ENCODE measurements at places on chromosomes 16 and 17.

- no peak for DNase-seq
Observed at GRCh38 chr16:61364990-61365389, 671.2 kb downstream of the CDH8 start.

DNA sequence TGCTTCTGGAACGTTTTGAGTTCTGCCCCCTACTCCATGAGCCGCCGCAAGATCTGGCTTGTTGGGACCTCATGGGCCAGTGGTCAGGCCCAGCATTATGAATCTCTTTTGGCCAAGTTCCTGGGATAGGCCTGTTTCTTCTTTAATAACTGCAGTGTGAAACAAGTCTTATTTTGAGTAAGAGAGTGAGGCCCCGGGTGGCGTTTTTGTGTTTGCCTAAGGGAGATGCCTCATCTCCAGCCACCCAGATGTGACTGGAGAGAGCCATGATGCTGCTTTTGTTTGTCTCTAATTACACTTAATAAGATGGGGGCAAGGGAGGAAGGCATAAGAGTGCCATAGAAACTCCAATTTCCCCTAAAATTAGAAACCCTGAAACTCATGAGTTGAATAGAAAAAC, 39.8 kb downstream of the KSR1 start:
- DNase-seq = no peak

DNA sequence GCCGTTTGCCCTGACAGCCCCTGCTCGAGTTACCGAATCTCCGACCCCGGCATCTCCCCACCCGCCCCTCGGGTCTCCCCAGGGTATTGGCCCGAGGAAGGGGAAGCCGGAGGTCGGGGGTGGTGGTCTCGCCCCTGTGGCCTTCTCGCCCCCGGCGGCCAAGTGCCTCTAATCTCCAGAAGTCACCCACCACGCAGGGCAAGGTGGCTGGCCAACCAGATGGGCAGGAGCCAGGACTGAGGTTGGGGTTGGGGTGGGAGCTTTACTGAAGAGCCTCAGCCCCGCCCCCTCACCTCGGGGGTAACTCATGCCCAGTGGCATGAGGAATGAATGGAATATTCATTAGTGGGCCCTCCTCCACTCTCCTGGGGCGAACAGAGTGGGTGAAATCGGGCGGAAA, 637 bp downstream of the DHRS11 start:
- peak; percentile 10 for DNase-seq

DNA sequence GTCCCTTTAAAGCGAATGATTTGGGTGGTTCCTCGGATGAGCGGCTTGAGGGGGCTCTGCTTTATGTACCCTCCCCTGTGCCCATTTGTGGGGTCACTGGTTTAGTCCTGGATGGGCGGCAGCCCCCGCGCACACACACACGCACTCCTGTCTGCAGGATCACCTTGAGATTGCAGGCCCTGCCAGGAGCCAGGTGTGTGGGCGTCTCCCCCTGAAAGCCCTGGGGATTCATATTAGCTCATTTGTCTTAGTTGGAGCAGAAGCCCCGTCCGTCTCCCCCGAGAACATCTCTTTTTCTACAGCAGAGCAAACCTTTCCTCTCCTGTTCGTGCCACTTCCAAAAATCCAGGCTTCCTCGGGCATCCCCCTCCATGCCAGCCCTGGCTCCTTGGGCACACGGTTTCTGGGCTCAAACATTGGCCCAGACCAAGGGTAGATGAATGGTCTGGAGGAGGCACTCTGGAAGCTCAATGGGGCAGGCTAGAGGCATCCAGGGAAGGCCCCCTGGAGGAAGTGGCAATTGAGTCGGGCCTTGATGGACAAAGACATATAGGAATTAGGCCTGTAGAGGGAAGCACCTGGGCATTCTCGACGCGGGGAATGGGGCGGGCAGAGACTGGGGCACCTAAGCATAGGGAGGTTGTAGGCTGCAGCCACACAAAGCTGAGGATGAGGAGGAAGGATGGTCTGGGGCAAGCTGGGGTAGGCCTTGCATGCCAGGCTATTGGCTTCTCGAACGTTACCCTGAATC, 218.5 kb upstream of the GSE1 start:
- no peak for DNase-seq

GRCh38 chr16:84194470-84195200, 3.7 kb downstream of the ADAD2 start:
- no peak for DNase-seq

- DNase-seq = no peak
Observed at GRCh38 chr17:8622191-8622590, 8.3 kb downstream of the MYH10 start.

- DNase-seq = no peak
Observed at GRCh38 chr17:66551839-66552238, 249.4 kb downstream of the PRKCA start.

- peak; percentile 61 for DNase-seq
Observed at GRCh38 chr16:67173808-67174705, 3.7 kb downstream of the NOL3 start.

DNA sequence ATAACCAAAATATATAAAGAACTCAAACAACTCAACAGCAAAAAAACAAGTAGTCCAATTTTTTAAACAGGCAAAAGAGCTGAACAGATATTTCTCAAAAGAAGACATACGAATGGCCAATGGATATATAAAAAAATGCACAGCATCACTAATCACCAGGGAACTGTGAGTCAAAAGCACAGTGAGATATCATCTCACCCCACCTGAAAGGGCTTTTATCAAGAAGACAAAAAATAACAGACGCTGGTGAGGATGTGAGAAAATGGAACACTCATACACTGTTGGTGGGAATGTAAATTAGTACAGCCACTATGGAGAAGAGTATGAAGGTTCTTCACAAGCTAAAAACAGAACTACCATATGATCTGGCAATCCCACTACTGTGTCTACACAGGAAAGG, 7.4 kb downstream of the XYLT1 start:
- DNase-seq = no peak

DNA sequence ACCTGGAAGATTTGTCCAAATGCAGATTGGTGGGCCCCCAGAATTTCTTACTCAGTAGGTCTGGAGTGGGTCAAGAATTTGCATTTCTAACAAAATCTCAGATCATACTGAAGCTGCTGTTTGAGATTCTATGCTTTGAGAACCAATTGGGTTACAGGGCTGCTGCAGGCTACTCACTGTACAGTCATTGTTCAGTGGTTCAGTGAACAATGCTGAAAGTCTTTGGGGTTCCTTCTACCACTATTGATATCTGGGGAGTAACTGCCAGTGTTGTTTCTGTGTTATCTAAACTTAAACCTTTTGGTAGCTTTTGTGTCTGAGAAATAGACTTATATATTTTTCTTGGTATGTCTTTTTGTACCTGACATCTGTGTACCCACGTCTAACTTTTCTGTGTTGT, 187.5 kb downstream of the TANC2 start:
- no peak for DNase-seq

DNA sequence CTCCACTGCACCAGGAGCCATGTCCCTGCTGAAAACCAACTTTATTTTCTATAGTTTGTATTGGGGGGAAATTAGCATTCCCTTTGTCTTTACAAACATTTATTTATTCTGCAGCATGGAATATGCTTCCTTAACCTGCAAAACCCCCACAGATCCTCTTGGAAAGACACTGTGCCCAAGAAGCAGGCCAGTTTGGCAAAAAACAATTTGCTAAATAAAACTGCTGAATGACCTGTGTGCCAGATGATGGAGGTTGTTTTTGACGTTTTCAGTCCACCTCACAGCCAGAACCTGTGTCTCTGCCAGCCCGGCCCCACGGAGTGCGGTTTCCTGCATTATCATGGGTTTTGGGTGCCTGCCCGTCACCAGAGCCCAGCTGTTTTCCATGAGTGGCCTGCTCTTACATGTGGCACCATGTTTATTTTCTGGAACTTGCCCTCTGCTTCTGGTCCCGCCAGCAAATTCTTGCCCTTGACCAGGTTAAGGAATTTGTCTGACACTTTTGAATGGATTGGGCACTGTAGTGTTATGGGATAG, 26.4 kb downstream of the ORC6 start:
- no peak for DNase-seq

DNA sequence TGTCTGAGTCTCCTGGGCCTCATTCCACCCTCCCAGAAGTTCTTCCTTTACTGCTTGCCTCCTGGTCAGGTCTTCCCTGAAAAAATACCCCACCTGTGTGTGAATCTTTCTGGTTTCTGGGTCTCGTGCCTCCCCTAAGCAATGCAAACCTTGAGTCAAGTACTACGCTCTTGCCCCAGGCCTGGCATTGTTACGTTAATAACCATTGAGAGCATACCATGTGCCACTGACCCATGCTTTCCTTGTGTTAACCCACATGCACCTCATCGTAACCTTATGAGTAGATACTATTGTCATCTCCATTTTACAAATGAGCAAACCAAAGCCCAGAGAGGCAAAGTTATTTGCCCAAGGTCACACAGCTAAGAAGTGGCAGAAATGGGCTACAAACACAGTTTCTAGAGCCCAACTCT, 25.4 kb upstream of the TOB1 start:
- no peak for DNase-seq

- DNase-seq = no peak
Observed at GRCh38 chr17:34098699-34099098, 156.4 kb upstream of the CCL2 start.

- no peak for DNase-seq
Observed at GRCh38 chr17:6109536-6109935, 39.4 kb downstream of the WSCD1 start.

GRCh38 chr17:63645775-63646487, 23.7 kb downstream of the MAP3K3 start:
- no peak for DNase-seq

DNA sequence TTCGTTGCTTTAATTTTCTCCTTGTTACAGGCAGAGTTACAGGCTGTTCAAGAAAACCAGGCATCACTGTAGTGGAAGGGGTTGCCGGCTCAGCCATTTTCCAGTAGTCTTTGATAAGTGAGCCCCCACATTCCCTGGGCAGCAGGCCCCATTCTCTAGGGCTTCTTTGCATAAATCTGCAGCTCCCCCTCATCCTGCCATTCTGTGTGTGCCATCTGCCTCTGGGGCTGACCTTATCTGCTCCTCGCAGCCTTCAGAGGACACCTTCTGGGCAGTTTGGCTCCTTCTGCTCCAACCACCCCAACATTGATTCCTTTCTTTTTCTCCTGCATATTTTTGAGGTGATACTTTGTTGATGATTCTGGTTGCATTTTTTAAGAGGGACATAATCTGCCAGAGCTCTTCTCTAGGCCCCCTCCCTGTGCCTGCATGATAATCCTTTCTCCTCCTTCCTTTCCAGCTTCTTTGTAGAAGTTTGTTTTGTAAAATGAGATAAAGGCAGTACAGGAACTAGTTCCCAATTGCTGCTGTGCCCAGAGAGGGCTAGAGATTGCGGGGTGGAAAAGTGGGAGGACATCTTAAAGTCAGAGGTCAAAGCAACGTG, 17.1 kb downstream of the RND2 start:
- no peak for DNase-seq

GRCh38 chr16:55390630-55391237, 66.7 kb downstream of the IRX6 start:
- no peak for DNase-seq

DNA sequence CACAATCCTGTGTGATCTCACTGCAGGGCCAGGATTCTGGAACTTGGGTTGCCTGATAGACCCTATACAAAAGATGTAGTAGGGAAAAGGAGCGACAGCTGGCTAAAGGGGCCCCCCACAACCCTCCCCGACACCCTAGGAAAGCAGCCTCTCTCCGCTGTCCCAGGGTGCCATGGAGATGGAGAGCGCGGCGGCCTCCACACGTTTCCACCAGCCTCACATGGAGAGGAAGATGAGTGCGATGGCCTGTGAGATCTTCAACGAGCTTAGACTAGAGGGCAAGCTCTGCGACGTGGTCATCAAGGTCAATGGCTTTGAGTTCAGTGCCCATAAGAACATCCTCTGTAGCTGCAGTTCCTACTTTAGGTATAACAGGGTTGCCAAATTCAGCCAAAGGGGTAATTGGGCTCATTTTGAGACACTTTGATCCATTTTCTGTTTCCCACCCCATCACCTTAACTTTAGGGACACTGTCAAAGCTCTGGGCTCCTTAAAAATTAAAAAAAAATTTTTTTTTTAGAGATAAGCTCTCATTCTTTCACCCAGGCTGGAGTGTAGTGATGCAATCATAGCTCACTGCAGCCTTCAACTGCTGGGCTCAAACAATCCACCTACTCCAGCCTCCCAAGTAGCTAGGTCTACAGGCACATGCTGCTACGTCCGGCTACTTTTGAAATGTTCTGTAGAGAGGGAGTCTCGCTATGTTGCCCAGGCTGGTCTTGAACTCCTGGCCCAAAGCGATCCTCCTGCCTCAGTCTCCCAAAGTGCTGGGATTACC, at the start of gene KLHL10:
KLHL10 (plus strand) TSS at position 65 of the 778 bp plus-strand sequence; CDS start at position 173, 108 bp downstream.
- DNase-seq = no peak

DNA sequence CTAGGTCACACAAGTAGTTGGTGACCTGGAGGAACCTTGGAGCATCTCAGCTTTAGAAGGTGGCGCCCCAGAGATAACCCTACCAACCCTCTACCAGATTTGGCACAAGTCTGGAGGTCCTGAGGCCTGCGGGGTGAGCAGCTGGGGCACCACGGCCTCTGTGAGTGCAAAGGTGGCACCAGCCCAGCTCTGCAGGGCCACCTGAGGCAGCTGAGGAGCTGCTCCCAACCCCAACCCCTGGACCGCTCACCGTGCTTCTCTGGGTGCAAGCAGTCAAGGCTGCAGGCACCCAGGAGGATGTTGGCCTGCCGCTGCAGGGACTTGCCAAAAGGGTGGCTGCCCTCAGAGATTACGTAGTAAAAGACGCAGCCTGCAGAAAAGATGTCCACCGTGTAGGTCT, 28.4 kb upstream of the ICAM2 start:
- no peak for DNase-seq

- DNase-seq = no peak
Observed at GRCh38 chr16:67451704-67452435, 20.9 kb downstream of the HSD11B2 start.

DNA sequence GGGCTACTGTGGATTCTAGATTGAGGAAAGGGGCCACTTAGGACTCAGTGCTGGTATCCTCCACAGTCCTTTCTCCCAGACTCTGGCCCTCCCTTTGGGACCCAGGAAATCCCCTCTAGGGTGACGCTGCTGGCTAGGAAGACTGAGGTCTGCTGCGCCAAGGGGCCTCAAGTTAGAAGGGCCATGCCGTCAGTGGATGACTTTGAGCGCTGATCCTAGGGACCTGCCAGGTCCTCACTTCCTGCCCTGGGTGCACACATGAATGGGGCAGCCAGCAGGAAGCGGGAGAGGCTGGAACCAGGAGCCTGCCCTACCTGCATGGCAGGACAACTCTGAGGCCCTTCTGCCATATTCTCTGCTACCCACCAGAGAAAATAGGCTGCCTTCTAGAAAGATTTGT, 145.0 kb downstream of the RAB11FIP4 start:
- no peak for DNase-seq
